ENCODE measurements at places on chromosomes 6 and 20.

- DNase-seq = no peak
Measured at GRCh38 chr6:17101422-17102257, at the start of gene STMND1. STMND1 (plus strand) TSS chr6:17102050; CDS start chr6:17102258, 208 bp downstream.

- DNase-seq = no peak
Measured at GRCh38 chr6:15475872-15476271, 187.0 kb downstream of the DTNBP1 start.

- DNase-seq = no peak
Measured at GRCh38 chr20:40535816-40536215, 153.2 kb downstream of the MAFB start.

GRCh38 chr20:12847872-12848271 lies 160.9 kb upstream of the SPTLC3 start:
- no peak for DNase-seq

GRCh38 chr6:53326372-53327016 lies 22.3 kb downstream of the ELOVL5 start:
- DNase-seq = no peak

DNA sequence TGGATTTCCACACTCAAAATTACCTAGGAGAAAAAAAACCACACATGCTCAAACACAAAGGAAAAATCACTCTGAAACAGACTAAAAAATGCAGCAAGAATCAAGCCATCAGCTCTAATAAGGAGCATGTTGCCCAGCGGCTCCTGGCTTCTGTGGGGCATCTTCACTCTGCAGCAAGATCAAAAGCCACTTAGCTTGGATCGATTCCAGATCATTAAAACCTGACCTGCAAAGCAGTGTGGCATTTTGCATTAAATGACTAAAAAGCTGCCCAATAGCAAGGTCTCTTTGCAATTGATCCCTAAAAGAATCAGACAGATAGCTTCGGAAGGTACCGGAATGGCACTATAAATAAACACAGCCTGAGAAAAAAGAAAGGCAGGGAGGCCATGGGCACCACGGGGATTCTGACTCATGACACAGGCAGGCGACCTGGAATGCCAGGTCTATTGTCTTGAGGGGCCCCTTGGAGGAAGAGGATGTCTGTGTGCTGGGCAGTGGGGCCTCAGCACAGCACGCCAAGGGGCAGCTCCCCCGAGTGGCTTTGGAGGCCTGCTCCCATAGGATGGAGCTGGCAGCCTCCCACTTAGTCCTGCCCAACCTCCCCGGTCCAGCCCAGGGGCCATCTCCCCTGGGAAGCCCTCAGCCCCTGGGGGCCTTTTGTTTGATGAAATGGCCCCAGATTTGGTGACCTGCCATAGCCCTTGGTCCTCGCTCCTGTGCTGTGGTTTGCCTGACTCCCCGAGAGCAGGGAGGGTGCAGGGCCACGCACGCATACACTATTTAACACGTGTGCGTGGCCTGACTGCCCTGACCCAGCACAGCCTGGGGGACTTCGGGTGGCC lies 7.6 kb downstream of the LEMD2 start:
- DNase-seq = no peak

DNA sequence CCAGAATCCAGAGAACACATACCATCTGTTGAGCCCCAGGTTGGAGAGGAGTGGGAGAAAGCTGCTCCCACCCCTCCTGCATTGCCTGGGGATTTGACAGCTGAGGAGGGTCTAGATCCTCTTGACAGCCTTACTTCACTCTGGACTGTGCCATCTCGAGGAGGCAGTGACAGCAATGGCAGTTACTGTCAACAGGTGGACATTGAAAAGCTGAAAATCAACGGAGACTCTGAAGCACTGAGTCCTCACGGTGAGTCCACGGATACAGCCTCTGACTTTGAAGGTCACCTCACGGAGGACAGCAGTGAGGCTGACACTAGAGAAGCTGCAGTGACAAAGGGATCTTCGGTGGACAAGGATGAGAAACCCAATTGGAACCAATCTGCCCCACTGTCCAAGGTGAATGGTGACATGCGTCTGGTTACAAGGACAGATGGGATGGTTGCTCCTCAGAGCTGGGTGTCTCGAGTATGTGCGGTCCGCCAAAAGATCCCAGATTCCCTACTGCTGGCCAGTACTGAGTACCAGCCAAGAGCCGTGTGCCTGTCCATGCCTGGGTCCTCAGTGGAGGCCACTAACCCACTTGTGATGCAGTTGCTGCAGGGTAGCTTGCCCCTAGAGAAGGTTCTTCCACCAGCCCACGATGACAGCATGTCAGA lies 77.4 kb downstream of the ASXL1 start:
- DNase-seq = no peak

GRCh38 chr6:18489335-18489734 lies 102.2 kb downstream of the RNF144B start:
- no peak for DNase-seq

DNA sequence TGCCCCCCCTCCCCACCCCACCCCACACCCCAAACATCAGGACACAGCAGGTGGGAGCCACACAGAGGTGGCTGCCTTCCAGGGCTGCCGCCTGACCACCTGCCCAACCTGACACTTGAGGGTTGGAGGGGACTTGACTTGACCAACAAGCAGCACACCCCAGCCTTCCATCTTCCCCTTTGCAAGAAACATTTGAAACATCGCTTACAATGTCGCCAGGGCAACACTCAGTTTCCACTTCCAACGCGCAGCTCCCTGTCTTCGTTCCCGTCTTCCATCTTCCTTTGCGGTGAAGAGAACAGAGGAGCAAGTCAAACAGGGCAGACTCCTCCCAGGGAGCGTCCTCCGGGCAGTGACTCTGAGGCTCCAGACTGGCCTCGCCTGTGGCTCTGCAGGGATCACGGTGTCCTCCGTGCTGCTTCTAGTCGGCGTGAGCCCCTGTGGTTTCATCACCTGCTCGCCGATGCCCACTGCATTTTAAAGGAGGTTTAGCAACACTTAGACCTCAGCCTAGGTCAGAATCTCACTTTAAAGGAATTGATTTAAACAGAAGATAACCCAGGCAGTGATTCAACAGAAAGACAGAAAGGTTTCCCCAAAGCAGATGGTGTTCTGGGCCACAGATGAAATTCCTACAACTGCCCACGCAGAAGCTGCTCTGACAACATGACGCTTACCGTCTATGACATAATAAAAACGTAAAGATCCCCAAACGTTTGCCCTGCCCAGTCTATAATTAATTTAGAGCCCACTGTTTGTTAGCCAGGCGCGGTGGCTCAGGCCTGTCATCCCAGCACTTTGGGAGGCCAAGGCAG lies 130.8 kb downstream of the TAF4 start:
- no peak for DNase-seq
